ENCODE measurements at places on chromosomes 1 and 21.

DNA sequence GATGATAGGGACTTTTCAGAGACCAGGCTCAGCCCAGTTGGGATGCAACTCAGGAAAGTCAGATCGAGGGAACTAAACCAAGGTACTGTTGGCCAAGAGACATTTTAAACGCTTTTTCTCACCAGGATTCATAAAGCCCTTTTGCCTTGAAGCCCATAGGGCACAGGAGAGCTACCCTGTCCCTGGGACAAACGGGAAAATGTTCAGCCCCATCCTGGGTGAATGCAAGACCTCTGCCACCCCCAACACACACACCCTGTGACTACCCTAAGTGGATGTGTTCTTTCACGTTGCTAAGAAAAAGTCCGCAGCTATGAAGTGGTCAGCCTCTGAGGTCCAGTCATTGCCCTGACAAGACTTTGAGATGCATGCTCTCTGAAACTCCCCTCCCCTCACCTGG is 58.4 kb downstream of the ITPKB start:
- DNase-seq: no peak

DNA sequence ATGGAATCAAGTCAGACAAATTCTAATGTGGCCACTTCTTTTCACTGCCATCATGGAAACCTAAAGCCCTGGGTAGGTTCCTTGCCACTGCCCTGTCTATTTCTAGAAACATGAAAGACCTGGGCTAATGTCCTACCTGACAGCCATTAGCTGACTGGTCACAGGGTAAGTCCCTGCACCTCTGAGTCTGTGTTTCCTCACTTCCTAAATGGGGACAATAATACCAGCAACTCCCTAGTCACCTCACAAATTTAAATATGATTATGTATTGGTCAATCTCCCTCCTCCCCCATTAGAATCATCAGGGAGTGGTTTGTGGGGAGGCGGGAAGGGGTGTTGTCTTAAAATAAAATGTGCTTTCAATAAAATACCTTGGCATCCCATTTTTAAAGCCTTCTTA is 2.2 kb downstream of the CREG1 start:
- DNase-seq: no peak

DNA sequence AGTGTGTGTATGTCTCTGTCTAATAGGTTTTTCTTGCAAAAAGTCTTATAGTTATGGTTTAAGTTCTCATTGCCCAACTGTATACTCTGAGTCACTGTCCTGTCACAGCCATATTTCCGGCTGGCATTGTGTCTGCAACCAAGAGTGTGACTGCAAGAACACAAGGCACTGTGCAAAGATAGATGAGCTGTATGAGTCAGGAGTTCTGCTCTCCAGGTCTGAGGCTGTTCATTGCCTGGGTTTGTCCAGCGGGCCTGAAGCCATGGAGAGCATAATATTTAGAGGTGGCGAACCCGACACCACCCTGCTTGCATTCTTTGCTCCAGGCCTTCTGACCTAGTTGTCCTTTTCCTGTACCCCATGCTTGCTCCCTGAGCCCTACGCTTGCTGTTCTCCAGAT is 50.9 kb upstream of the CNIH3 start:
- no peak for DNase-seq

DNA sequence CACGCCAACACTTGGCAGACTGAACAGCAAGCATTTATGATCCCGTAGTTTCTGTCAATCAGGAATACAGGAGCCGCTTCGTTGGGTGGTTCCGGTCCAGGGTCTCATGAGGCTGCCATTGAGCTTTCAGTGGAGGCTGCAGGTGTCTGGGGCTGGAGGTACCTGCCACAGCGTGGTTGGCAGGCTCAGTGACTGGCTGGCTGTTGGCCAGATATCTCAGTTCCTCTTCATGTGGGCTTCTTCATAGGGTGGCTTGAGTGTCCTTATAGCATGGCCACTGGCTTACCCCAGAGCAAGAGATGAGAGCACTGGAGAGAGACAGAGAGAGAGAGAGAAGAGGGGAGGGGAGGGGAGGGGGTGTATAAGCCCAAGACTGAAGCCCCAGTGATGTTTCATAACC is 29.3 kb downstream of the PIK3CD start:
- DNase-seq: no peak

DNA sequence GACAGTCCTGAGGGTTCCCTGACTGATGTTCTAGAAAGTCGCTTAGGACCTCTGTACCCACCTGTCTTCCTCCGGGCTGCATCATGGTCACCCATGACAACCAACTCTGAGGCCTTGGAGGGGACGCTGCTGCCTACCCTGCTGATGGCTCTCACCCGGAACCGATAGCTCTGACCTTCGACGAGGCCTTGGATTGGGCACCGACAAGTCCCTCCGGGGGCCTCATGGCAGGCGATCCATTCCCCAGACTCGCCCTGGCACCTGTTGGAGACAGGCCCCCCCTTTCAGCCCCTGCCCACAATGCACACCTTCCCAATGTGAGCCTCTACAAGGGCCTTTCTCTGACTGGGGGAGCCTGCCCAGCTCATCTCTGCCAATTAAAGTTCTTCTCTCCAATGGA is 21.2 kb downstream of the MYOM3 start:
- DNase-seq: no peak

DNA sequence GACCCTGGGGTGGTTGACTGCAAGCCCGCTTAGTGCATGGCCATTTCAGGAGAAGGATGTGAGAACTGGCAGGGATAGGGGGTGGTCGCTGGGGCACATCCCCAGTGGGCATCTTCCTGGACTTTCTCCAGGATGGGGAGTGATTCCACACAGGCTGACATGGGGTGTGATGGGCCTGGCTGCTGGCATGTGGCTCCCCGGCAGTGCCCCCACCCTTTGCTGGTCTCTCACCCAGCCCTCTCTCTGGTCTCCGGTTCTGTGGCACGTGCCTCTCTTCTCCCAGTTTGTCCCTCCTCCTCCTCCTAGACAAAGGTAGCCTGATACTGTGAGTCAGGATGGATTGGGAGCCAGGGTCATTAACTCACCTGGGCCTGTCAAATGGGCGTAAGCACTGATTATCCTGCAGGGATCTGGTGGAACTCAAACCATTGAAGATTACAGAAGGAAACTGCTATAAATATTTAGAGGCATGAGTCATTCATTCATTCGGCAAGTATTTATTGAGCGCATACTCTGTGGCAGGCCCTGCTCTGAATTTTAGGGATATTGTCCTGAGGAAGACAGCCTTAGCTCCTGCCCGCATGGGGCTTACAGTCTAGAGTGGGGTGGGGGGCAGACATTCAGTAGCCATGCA is 23.6 kb upstream of the EPS8L3 start:
- DNase-seq: no peak

- DNase-seq: no peak
Observed at GRCh38 chr1:57844382-57844980, 420.6 kb upstream of the DAB1 start.

DNA sequence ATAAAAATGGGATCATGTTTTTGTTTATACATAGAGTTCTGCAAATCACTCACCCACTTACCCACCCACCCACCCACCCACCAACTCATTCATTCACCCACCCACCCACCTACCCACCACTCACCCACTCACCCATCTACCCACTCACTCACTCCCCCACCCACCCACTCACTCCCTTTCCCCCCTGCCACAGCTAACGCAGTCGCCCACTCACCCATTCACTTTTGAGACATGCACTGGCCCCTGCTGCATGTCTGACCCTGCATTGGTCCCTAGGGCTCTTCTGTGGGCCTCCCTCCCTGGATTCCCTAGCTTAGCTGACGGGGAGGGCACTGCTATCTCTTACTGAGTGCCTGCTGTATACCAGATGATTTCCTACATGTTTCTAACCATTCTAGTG is 100.4 kb upstream of the CSF3R start:
- no peak for DNase-seq

- DNase-seq: no peak
Observed at GRCh38 chr1:66397192-66397591, 136.8 kb upstream of the SGIP1 start.

GRCh38 chr1:169487133-169487532 is 1.4 kb upstream of the SLC19A2 start:
- DNase-seq: no peak

- DNase-seq: no peak
Observed at GRCh38 chr1:87840767-87841166, 512.1 kb downstream of the LMO4 start.

DNA sequence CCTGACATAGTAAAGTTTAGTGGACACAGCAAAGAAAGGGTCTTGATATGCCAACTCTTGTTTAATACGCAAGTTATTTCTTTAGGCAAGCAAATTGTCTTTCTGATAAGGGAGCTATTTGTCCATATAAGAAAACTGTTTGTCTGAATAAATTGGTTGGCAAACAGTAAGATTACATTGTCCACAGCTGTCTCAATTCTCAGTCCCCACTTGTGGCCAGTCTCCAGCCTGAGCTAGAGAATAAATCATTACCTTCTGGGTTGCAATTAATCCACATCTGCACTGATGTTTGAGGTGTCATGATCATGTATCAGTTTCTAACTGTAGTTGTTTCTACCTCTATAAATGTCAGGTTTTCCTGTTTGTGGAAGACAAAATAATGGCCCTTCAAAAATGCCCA is 60.0 kb upstream of the TNR start:
- no peak for DNase-seq

- no peak for DNase-seq
Observed at GRCh38 chr1:101219924-101220870, 16.6 kb upstream of the S1PR1 start.

- DNase-seq: no peak
Observed at GRCh38 chr1:232590744-232591082, 39.2 kb downstream of the SIPA1L2 start.

DNA sequence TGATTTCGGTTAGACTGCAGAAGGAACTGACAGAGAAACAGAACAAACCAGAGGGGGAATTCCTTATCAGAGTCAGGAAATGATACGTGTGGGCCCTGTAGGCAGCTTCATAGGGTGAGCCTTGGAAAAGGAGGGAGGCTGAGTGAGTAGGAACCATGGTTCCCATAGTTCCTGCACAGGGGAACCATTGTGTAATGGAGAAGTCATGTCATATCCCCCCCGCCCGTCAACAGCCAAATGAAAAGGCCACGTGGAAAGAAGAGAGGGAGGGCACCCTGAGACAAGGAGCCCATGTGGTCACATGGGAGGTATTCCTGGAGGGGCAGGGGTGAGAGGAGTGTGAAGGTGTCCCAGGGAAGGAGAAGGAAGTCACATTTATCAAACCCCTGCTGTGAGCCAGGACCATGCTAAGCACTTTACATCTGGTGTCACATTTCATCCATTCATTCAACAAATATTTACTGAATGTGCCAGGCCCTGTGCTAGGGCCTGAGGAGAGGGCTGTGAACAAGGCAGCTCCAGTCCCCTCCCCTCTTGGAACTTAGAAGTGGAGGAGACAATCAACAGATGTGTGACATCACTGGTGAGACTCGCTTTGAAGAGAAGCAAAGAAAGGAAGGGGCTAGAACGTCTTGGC is 15.7 kb upstream of the FGR start:
- no peak for DNase-seq

DNA sequence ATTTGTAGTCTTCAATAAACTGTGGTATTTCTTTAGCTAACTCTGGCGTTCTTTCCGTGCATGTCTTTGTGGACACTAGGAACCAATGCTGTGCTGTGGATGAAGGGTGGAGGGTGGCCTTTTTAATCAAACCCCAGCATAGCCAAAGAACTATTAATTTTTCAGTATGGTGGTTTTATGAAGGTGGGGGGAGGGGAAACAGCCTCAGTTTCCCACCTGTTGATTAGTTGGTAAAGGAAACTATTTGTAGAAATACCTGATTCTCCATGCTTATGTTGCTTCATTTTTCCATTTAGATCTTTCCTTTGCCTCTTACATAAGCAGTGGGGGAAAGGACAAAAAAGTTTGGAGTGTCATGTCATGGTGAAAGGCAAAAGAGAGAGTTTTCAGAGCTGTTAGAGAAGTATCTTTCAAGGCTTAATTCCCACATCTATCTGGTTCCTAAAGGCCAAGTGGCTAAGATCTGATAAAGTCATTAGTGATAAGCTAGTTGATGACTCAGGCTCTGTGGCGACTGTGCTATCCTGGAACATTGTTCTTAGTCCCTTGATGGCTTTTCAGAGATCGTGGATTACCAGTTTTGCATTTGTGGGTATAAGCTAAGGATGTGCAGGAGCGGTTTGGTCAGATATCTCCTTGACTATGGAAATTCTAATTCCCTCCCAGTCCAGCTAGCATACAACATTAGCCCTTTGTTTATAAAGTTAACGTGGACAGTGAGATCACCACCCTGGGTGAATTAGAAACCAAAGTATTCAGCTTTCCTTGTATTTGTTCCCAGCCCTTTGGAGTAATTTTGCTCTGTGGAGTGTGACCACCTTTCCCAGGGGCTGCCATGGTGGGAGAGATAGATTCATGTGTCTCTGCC is 8.7 kb upstream of the HAX1 start:
- no peak for DNase-seq

GRCh38 chr1:192167911-192168700 is 9.8 kb downstream of the RGS18 start:
- no peak for DNase-seq

GRCh38 chr1:27192039-27192529 is 37.2 kb upstream of the SLC9A1 start:
- no peak for DNase-seq

DNA sequence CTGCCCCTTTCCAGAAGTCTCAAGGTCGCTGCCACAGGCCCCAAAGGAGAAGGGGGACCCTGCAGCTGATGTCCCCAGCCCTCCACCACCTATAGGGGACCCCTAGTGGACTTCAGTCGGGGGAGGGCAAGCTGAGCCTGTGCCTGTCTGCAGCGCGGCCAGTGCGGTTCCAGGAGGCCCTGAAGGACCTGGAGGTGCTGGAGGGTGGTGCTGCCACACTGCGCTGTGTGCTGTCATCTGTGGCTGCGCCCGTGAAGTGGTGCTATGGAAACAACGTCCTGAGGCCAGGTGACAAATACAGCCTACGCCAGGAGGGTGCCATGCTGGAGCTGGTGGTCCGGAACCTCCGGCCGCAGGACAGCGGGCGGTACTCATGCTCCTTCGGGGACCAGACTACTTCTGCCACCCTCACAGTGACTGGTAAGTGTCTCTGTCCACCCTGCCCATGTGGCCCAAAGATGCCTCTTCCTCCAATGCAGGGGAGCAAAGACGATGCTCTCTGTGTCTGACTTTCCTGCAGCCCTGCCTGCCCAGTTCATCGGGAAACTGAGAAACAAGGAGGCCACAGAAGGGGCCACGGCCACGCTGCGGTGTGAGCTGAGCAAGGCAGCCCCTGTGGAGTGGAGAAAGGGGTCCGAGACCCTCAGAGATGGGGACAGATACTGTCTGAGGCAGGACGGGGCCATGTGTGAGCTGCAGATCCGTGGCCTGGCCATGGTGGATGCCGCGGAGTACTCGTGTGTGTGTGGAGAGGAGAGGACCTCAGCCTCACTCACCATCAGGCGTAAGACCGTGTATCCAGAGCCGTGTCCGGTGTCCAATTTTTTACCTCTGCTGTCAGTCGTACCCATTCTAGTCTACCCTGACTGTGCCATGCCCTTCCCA is 79.9 kb downstream of the OBSCN start:
- no peak for DNase-seq

DNA sequence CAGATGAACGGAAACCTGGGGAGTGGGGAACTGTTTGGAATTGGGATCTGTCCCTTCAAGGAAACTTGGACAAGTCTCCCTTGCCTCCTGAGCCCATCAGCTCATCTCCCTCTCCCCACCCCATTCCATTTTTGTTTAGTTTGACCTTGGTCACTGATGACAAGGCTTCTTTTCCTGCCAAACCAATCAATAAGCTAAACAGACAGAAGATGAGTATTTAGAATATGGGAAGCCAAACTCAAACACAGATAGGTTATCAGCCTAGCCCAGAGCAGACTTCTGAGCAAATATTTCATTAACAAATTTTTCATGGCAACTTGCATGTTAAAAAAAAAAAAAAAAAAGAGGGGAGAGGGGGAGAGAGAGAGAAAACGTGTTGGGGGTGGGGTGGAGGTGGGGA is 337.2 kb upstream of the PROX1 start:
- no peak for DNase-seq

- DNase-seq: no peak
Observed at GRCh38 chr1:228370941-228371740, 35.5 kb downstream of the TRIM11 start.

Data from activated CD4-positive, alpha-beta T cell treated with anti-CD3 and anti-CD28 coated beads, Interleukin-2, amount 50 U/mL, for 16 hours (primary cell).